ENCODE measurements at places on chromosomes 1 and 21.

- no peak for DNase-seq
Observed at GRCh38 chr21:38622827-38623209, 124.5 kb upstream of the ERG start.

DNA sequence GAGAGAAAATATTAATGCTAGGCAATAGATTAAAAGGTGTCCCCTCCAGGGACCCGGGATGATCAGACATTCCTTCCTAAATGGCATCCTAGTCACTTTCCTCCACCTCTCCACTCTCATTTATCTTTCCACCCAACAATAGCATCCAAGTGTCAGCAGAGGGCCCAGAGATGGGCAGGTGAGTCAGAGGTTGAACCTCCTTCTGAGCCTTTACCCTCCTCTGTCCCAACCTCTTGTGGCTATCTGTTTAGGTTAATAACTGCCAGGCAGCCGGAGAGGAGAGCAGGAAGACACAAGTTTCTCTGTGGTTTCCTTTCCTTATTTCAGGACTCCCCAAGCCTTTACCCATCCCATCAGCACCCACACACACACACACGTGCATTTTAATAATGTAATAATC lies 4.1 kb downstream of the GJA5 start:
- DNase-seq: no peak

DNA sequence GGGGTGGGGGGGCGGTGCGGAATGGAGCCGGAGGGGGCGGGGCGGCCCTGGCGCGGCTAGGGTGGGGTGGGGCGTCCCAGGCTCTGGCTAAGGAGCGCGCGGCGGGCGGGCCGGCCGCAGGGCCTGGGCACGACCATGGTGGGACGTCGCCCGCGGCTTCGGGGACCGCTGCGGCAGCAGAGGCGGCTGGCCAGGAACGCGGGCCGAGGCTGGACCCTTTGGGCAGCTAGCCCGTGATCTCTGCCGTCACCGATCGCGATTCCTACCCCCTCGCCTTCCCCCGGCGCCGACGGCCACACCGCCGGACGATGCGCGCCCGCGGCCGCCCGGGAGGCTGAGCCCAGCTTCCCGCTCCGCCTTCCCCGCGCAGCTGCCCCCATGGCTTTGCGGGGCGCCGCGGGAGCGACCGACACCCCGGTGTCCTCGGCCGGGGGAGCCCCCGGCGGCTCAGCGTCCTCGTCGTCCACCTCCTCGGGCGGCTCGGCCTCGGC lies at the start of gene MAP3K21:
TSS of gene MAP3K21 (plus strand) at position 74 of the 491 bp plus-strand sequence. CDS start at position 379, 305 bp downstream.
- DNase-seq: no peak

DNA sequence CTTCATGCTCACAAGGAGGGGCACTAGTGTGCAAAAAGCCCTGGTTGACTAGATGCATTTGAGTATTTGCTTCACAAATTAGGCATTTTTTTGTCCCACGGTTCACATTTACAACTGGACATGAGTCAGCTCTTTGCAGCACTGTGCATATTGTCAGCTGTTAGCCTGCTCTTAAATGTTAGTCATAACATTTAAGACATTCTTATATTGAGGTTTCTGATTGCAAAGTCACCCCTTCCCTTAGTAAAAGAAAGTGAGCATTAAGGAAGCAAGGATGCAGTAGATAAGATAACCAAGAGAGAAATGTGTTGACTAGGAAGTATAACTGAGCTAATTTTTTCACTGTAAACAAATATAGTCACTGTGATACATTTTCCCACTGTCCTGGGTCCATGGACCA lies 132.6 kb upstream of the CTTNBP2NL start:
- DNase-seq: no peak

- no peak for DNase-seq
Observed at GRCh38 chr21:16837321-16837720, 675.5 kb upstream of the CXADR start.

DNA sequence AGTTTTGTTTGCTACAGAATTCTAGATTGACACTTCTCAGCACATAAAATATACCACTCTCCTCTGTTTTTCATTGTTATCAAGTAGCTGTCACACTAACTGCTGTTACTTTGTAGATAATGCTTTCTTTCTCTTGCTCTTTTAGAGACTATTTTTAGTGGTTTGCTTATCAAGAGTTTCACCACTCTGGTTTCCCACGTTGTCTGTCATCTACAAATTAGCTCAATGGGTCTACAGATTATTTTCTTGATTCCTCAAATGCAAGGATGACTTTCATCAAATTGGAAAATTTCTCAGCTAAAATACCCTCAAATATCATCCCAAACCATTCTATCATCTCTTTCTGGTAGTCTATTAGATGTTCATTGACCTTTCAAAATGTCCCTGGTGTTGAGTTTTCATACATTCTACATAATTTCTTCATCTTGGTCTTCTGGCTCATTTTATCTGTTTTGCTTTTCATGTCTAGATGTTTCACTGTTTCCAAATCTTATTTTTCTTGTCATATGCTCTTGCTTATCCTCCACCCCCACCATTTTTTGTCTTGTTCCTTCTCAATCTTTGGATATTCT lies 122.5 kb downstream of the TRIM33 start:
- no peak for DNase-seq

DNA sequence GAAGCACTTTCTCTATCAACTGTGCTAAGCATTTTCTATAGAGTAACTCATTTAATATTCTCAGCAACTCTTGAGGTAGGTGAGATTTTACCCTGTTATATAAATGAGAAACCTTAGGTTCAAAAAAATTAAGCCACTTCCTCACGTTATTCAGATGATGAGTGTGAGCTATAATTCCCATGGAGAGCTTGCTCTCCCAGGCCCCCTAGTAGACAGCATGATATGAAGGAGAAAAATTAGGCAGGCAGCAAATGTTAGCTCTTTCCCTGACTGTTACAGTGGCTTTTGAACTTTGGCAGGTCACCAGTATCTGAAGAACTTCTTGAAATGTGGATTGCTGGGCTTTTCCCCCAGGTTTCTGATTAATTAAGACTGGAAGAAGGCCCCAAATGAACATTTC lies 753.1 kb downstream of the NCAM2 start:
- no peak for DNase-seq

DNA sequence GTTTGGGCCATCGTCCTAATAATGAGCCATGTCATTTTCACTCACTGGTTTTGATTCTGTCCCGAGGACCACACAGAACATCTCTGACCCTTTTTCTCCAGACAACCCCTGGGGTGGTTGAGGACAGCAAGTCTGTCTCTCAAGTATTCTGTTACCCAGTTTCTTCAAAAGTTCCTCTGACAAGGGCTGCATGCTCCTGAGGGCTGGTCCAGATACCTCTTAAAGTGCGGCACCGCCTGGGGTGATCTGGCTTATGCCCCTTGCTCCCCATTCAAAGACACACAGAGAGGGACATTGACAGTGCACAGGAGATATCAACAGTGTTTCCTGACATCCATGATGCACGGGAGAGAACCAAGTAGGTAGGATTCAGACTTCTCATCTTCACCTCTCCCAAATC lies 132.9 kb upstream of the EDN2 start:
- DNase-seq: no peak

GRCh38 chr1:154859786-154860155 lies 10.3 kb downstream of the KCNN3 start:
- no peak for DNase-seq

GRCh38 chr1:29900712-29901111 lies 664.4 kb downstream of the PTPRU start:
- DNase-seq: no peak

GRCh38 chr1:25089772-25090171 lies 142.5 kb downstream of the SYF2 start:
- no peak for DNase-seq

DNA sequence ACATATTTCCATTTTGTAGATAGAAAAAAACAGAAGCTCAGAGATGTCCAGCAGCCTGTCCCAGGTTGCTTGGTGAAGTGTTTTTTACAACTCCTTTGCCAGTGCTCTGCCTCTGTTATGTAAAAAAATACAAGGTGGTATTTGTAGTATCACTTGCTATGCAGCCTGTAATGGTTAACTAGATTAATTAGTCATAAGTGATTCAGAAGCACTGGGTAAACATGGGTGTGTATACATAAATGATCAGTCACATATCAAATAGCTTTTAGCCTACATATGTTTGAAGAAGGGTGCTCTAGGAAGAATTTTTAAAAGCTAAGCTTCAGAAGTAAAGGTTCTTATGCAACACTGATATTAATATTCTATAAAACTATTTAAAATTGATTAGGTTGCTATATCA lies 70.0 kb upstream of the MAGI3 start:
- no peak for DNase-seq

DNA sequence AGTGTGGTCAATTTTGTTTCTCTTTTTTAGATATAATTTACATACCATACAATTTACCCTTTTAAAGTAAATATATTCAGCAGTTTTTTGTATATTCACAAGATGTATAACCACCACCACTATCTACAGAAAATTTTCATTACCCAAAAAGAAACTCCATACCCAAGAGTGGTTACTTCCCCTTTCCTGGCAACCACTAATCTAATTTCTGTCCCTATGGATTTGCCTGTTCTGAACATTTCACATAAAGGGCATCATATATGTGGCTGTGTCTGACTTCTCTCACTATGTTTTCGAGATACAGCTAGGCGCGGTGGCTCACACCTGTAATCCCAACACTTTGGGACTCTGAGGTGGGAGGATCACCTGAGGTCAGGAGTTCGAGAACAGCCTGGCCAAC lies 13.6 kb downstream of the PACC1 start:
- no peak for DNase-seq

- no peak for DNase-seq
Observed at GRCh38 chr1:17994046-17994445, 113.6 kb upstream of the IGSF21 start.

DNA sequence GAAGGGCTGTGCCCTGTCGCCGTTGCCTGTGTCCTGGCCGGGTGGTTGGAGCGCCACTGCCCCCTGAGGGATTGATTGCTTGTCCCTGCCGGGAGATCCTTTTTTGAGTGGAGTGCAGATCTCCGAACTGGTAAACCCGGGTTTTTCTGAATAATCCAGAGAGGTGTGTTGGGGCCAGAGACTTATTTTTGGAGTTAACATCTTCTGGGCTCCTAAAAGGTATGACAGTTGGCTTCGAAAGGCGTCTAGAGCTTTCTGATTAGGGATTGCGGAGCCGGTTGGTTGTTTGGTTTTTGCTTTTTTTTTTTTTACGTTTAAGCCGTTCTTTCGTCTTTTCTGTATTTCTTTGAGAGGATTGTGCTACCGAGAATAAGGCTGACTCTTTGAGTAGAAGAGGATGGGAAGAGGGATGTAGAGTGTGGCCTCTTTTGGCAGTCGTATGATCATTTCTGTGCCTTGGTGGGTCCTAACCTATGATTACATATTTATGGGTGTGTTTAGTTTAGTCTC lies 756 bp downstream of the RLF start:
- no peak for DNase-seq

DNA sequence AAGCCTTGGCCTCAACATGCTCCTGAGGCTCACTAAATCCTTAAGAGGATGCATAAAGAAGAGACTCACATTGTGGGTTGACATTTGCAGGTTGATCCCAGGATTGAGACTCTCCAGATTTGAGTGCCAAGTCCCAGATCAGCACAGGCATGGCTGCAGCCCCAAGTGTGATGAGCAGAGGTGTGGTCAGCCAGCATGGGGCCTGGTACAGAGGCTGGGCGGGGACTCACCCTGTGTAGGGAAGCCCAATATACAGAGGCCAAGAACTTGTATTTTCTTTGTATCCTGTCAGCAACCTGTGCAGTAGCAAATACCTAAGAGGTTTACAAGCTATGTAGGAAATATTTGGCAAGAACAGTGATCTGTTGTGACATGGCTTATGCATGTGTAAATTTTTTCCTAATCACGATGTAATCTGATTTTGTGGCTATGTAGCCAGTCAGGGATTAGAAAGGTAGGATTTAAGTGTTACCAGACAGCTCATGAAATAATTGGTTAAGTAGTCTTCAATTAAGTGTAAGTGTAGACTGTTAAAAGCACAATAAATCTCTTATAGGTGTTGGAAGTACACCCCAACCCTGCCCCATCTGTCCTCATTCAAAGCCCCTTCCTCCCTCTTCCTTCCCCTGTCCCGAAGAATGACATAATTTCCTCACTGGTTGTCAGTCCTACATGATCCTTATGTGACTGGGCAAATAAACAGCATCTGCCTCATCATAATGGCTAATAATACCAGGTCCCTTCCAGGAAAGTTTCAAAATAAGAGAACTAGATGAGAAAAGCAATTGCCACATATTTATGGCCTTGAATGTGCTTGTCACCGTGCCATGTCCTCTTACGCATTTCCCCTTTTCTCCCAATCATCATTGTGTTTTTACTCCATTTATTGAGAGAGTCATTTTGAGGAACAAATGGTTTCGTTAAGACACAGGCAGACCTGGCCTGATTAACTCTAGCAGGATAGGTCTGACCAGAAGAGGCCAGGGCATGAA lies 120.9 kb downstream of the HLX start:
- peak; percentile 43 for DNase-seq

GRCh38 chr1:45101947-45102346 lies 89.9 kb downstream of the UROD start:
- DNase-seq: no peak

- DNase-seq: no peak
Observed at GRCh38 chr1:55822891-55823290, 607.7 kb upstream of the USP24 start.

- no peak for DNase-seq
Observed at GRCh38 chr1:9080705-9081291, 11.4 kb upstream of the SLC2A5 start.

DNA sequence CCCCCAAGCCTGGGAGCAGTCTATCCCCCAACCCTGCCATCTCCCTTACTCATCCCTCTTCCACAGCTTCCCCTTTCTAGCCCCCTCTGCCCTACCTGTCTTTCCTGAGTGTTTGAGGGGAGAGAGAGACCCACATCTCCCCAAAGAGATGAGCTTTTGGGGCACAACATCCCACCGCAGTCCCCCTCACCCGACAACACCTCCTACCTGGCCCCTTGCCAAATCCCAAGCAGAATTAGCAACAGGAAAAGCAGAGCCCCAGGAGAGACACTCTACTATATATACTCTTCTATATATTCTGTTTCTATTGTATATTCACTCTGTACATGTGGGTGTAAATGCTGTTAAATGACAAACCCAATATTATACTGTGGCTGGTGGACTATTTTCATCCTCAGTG lies 9.9 kb upstream of the KCNC4 start:
- no peak for DNase-seq

DNA sequence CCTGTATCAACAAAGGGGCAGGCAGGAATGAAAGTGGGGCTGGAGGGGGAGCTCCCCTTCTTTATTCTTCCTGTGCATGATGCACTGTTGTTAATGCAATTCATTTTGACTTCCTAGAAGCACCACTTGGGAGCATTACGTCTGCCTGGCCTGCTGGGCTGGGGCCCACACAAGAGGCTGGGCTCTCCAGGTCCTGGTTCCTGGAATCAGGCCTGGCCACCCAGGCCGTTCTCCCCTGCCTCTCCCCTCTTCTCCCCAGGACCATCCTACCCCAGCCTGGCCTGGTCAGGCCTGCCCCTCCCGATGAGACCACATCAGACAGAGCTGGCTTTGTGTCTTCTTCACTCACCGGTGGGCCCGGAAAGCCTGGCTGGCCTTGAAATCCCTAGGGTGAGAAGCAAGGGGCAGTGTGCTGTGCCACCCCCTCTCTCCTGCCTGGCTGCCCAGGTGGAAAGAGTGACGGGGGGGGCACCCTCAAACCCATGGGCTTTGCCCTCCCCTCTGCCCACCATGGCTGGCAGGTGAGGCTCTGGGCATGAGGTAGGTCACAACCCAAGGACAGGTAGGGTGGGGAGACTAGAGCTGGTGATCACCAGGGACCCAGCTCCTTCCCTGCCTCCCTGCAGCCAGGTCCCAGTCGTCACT lies 20.7 kb upstream of the PEF1 start:
- peak; percentile 68 for DNase-seq

- DNase-seq: no peak
Observed at GRCh38 chr1:39214714-39214997, 10.2 kb downstream of the MACF1 start.
